KBM-7 (cell line): ENCODE measurements at places on chromosomes 7 and 10.
A peak's percentile ranks its signal among the peaks of the same experiment; 100 is the strongest.

- DNase-seq: peak; percentile 69
These were observed 23.5 kb upstream of the ORC5 start for GRCh38 chr7:104231054-104232046.

- DNase-seq: no peak
These were observed 53.2 kb downstream of the LRGUK start for GRCh38 chr7:134180376-134180775.

GRCh38 chr7:139702811-139703486 lies 74.8 kb downstream of the HIPK2 start:
- no peak for DNase-seq

DNA sequence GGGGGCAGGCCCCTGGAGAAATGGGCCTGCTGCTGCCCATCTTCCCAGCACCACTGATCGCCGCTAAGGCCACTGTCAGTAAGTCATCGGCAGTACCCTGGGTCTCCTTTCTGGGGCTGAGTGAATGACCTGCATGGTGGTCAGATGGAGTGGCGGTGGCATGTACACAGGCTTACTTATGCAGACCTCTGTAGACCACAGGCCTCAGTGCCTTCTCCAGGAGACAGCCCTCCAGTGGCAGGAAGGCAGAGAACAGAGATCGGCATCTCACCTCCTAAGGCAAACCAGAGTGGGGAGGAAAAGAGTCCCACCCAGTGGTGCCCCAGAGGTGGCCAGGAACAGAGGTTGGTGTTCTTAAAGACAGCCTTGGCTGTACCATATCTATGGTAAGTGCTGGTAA lies 22.8 kb upstream of the LRRC4 start:
- DNase-seq: no peak

GRCh38 chr7:4613846-4614548 lies 68.1 kb upstream of the FOXK1 start:
- DNase-seq: peak; percentile 15

DNA sequence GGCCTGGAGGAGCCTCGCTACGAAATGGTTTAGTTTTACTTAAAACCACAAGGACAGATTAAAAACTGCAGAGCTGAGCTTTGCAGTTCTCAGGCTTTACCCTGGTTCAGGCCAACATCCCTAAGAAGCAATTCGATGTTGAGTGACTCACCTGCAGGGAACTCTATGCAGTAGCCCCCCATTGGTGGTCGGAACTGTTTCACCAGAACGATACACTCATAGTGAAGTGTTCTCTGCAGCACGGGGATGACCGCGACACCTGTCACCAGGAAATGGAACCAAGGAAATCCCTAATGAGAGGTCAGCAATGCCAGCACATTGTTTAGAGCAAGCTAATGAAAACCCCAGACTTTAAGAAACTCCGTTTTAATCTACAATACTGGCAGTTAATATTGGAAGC lies 18.0 kb downstream of the NUDT5 start:
- DNase-seq: no peak

DNA sequence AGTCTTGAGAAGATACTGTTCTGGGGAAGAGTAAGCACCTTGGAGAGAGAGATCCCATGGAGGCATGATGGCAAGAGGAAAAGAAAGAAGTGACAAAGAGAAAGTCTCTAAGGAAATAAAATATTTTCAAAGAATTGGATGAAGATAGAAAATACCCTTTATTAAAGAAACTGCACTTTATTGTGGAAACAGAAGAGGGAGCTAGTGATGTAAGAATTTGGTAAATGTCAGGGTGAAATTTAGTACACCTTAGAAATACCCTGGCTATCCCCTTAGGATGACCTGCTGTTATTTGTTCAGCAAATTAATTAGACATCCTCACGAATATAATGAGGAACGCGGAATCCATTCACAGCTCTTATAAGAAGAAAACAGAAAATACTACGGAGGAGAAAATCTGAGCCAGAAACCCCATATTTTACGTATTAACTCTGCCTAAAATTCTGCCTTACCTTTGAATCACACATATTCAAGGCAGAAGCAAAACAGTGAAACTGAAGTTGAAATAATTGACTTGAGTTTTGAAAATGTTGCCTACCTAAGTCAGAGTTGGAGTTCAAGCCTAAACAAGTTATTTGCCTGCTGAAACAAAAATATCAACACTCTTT lies 90.7 kb downstream of the TFPI2 start:
- peak; percentile 12 for DNase-seq

DNA sequence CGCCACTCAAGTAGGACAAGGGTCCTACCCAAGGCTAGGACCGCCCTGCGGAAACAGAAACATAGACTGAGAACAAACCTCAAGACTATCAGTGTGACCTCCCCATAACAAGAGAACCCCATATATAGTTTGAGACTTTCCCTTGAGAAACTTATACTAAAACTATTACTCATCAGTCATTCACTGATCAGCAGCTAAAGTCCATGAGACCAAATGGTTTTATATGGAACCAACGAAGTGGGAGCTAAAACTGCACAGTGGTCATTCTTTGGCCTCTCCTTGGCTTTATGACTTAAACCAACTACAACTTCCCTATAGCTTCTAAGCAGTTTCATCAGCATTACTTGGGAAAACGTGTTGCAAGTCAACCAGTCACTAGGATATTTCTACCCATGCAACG lies 13.7 kb upstream of the ZSCAN21 start:
- no peak for DNase-seq

- no peak for DNase-seq
These were observed 168.5 kb downstream of the PLXNA4 start for GRCh38 chr7:132407764-132408163.

- no peak for DNase-seq
These were observed 7.3 kb downstream of the ZCCHC24 start for GRCh38 chr10:79438021-79438698.

- DNase-seq: no peak
These were observed 482.4 kb upstream of the SEMA3D start for GRCh38 chr7:85669225-85669624.

GRCh38 chr10:12195281-12195602 lies 449 bp downstream of the NUDT5 start:
- DNase-seq: no peak

- no peak for DNase-seq
These were observed 56.5 kb upstream of the PCGF5 start for GRCh38 chr10:91163869-91164474.

- DNase-seq: no peak
These were observed 483.6 kb downstream of the NRG3 start for GRCh38 chr10:82358486-82359099.

DNA sequence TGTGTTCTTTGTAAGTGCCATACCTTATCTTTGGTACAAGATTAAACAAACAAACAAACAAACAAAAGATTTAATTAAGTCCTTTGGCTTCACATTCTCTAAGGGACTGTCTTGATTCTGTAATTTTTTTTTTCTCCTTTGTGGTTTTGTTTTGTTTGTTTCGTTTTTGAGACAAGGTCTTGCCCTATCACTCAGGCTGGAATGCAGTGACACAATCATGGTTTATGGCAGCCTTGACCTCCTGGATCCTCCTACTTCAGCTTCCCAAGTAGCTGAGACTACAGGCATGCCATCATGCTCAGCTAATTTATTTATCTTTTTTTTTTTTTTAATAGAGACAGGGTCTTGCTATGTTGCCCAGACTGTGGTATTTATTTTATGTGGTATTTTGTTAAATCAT lies 165.8 kb downstream of the LRRC4 start:
- no peak for DNase-seq

- no peak for DNase-seq
These were observed 4.7 kb upstream of the TEX36 start for GRCh38 chr10:125687507-125688185.

DNA sequence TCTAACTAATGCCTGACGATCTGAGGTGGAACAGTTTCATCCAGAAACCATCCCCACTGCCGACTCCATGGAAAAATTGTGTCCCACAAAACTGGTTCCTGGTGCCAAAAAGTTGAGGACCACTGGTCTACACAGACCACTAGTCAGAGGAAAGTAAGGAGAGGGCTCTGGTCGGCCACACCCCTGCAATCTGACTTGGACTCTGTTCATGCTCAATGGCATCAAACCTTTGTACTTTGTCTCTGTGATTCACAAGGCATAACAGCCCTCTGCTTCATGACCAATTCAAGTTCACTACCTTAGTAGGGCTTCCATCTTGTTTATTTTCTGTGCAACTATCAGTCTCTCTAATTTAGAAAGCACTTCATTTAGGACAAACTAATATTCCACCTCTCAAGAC lies 1.8 kb downstream of the TUBAL3 start:
- DNase-seq: no peak

- no peak for DNase-seq
These were observed 91.5 kb upstream of the TCERG1L start for GRCh38 chr10:131402771-131403650.

DNA sequence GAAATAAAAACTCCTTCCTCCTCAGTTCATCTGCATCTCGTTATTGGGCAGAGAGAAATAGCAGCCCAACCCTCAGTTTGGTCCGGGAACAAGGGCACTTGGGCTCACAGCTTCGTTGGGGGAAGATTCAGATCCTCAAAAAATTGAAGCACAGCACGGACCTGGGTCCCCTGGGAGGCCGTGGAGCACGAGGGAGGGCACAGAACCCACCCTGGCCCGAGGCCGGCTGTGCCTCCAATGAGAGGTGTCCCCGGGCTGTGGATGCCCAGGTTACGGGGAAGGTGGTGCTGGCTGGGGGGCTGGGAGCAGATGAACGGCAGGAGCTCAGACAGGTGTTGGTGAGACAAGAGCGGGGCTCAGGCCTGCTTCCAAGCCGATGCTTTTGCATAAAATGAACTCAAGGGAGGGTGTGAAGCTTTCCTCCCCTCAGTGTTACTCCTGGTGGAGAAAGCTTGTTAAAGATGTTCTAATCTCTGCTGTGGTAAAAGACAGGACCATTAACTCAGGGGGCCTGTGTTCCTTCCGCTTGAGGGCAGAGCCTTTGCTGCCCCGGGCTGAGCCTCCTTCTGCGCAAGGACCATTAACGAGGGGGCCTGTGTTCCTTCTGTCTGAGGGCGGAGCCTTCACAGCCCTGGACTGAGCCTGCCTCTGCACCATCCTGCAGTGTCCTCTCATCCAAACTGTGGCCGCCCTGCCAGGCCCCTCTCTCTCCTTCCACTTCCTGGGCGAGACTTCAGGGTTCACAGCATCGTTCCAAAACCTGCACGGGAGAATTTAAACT lies 302.2 kb downstream of the ADARB2 start:
- DNase-seq: no peak

DNA sequence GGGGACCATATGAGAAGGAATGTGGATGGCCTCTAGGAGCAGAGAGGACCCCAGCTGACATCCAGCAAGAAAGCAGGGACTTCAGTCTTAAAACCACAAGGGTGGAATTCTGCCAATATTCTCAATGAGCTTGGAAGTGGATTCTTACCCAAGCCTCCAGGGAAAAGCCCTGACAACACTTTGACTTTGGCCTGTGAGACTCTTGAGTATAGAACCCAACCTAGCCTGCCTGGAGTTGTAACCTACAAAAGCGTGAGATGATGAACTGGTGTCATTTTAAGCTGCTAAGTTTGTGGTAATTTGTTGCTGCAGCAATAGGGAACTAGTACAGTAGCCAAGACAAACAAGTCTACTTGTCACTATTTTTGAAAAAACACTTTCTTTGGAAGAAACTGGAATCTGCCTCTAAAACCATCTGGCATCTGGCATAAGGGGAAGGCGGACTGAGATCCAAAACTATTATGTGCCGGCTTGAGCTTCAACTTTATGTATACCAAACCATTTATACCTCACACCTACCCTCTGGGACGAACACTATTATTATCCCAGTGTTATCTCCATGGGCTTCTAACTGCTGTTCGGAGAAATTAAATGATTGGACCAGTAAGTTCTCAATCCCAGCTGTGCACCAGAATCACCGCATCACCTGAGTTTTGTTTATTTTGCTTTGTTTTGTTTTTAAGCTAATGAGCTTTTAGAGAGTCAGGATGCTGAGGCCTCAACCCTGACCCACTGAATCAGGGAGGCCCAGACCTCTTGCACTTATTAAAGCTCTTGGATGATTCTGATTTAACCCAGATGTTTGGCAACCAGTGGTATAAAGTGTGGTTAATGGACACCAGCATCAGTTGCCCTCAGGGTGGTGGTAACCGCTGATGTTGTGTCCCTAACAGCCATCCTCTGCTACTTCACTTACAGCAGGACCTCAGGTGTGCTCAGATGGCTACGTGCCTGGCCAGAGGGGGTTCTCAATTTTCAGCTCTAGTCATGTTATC lies 83.0 kb downstream of the C1GALT1 start:
- DNase-seq: no peak

GRCh38 chr7:42020061-42020460 lies 216.9 kb downstream of the GLI3 start:
- DNase-seq: no peak

- DNase-seq: no peak
These were observed 444.3 kb downstream of the LRMDA start for GRCh38 chr10:75875740-75876139.

- DNase-seq: no peak
These were observed 27.0 kb downstream of the PRKAG2 start for GRCh38 chr7:151849879-151850260.

DNA sequence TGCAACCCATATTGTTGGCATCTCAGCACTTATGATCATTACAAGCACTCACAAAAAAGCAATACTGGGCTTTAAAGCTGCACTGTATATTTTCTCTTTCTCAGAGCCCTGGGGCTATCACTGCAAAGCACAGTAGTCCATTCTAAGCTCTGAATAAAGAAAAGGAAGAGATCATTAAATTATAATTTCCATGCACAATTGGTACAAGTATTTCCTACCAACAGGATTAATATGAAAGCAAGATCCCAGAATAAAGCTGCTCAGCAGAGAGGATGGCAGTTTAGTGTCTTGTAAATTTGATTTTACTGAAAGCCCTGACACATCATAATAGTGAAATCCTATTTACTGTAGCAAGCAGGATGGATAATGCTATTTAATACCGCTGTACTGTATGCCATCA lies 205.3 kb downstream of the CHCHD3 start:
- no peak for DNase-seq

DNA sequence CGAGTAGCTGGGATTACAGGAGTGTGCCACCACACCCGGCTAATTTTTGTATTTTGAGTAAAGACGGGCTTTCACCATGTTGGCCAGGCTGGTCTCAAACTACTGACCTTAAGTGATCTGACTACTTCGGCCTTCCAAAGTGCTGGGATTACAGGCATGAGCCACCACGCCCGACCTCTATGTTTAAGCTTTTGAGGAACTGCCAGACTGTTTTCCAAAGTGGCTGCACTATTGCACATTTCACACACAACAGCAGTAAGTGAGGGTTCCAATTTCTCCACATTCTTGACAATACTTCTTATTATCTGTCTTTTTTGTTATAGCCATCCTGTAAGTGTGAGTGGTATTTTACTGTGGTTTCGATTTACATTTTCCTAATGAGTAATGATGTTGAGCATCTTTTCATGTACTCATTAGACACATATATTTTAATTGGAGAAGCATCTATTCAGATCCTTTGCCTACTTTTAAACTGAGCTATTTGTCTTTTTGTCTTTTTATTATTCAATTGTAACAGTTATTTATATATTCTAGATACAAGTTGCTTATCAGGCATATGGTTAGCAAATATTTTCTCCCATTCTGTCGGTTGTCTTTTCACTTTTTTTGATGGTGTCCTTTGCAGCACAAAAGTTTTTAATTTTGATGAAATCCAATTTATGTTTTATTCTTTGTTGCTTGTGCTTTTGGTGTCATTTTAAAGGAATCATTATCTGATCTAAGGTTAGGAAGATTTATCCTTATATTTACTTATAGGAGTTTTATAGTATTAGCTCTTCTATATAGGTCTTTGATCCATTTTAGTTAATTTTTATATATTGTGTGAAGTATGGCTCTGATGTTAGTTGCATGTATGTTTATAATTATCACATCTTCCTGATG lies 12.8 kb upstream of the IRF5 start:
- no peak for DNase-seq

GRCh38 chr7:139992353-139993044 lies 70.3 kb downstream of the PARP12 start:
- peak; percentile 25 for DNase-seq
